NCI-H748 treated with DMSO at 0.1 percent for 48 hours (cell line): ENCODE measurements at places on chromosomes 2 and 18.

GRCh38 chr2:149050188-149050587 lies 11.7 kb downstream of the LYPD6B start:
- no peak for DNase-seq

DNA sequence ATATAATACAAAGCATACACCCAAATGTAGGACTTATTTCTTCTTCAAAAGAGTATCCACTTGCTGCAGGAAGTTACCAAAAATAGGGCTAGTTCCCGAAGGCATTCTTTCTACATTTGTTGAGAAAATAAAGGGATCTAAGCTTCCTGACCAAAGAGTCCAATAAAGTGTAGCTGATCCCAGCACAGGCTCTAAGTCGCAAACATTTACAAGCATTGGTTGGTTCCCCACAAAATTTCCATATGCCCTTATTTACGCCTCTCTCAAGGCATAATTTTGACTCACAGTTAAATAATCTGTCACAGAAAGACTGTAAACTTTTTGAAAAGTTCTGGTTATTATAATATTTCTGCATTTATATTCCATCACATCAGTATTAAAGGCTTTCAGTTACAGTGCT lies 1520.1 kb upstream of the ZEB2 start:
- no peak for DNase-seq

DNA sequence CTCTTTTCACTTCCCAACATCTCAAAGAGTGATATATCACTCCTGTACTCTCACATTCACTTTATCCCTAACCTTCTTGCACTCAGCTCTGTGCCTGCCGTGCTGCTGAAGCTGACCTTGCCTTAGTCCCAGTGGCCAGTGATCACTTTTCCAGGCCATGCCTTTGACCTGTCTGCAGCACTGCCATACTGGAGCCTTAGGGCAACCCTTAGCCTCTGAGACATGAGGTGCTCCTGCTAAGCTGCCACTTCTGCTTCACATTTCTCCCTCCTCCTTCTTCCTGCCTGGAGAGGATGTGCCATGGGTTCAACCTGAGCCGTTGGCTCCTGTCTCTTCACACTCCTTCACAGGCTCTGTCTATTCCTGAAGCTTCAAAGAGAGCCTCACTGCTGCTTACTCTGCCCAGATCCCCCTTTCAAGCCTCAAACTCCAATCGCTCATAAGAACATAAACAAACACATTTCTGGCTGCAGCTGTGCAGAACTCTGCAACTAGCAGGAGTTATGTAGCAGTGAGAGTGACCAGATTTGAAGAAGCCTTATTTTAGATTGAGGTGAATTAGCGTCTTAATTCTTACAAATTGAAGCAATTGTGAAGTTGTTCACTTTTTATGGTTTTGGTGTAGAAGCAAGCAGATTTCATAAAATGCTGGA lies 716.2 kb upstream of the FANCL start:
- no peak for DNase-seq

- DNase-seq = no peak
Observed at GRCh38 chr2:123303731-123304130, 721.4 kb upstream of the CNTNAP5 start.

GRCh38 chr2:231458368-231458767 lies 5.9 kb downstream of the NCL start:
- DNase-seq = no peak

DNA sequence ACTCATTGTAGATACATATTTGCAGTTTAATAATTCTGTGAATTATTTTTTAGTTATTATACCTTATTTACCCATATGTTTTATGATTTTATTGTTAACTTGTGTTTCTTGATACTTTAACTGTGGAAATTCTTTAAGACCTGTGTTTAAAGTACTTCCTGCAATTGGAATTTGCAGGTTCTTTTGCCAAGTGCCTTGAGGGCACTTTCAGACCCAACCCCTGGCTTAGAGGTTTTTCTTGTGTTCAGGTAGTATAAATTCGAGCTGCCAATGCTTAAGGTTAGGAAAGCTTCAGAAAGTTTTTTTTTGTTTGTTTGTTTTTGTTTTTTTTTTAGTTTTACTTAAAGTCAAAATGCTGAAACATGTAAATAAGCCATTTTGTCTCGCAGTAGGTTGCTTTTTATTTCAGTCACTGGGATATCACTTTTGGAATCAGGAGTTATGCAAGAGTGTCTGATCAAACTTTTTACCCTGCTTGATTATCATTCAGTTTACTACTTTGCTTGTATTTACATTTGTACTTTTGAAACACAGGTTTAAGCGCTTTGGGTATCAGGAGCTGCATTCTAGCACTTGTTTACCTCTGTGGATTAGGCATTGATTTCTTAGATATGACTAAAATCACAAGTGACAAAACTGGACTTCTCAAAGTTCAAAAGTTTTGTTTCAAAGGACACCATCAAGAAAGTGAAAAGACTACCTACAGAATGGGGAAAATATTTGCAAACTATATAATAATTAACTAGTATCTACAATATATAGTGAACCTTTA lies 31.8 kb downstream of the TDRD15 start:
- DNase-seq = no peak

GRCh38 chr2:190986221-190986953 lies 27.6 kb downstream of the STAT1 start:
- DNase-seq = no peak

GRCh38 chr2:239086325-239087020 lies 238.6 kb downstream of the TWIST2 start:
- no peak for DNase-seq

GRCh38 chr18:54555286-54555685 lies 35.8 kb upstream of the DYNAP start:
- no peak for DNase-seq

DNA sequence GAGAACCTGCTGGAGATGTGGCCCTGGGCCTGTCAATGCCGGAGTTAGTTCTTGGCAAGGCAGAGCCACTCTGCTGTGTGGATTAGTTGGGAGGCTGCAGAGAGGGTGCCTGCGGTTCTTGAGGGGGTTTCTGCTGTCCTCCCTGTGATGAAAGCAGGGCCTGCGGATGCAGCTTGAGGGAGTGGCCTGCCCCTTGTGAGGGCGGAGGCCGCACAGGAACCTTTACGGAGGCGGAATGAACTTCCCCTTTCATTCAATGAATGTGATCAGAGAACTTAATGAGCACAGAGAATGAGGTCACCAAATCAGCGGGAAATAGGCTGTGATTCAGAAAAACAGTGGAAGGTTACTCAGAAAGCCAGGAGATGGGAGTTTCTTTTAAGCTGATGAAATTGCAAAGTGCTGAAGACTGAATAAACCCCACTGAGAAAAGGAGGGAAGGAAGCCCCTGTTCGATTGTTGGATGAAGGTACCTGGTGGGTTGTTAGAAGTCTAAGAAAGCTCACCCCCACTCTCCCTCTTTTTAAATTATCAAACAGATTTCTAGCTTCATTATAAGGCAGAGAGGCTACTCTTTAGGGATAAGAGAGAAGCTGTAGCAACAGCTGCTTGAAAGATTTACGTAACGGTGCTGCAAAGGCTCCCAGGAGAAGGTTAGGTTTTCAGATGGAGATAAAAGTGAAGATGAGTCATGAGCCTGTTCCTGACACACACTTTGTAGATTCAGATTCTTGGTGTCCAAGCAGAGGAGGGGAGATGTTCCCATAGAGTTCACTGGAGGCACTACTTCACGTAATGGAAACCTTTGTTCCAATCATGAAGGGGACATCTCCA lies 47.4 kb downstream of the VWA3B start:
- no peak for DNase-seq

DNA sequence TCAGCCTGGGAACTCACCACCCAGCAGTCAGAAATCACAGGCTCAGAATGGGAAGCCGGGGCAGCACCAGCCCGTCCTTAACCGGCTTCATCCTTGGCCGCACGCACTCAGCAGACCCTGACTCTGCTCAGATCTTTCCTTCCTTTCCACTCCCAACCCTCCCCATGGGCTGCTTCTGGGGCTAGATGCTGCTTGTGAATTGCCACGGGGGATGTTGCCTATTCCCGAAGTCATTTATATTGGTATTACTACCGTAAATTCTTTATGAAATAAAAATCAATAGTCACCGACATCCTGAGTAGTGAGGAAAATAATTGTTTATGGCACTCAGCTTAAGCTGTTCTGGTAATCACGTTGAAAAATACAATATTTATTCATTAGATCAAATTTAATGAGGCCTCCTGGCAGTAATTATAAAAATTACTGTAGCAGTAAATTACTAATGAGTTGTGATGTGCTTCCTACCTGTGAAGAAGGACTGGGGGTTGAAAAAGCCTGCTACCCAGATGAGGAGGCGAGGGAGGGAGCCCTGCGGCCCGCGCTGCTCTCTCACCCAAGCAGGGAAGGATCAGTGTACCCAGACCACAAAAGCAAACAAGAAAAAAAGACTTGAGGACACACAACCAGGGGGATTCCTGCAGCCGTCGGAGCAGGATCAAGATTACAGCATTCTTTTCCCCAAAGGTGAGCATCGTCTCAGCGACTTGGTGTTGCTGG lies 31.5 kb downstream of the CDCA7 start:
- DNase-seq = no peak

GRCh38 chr2:118902266-118903028 lies 39.5 kb upstream of the MARCO start:
- no peak for DNase-seq

DNA sequence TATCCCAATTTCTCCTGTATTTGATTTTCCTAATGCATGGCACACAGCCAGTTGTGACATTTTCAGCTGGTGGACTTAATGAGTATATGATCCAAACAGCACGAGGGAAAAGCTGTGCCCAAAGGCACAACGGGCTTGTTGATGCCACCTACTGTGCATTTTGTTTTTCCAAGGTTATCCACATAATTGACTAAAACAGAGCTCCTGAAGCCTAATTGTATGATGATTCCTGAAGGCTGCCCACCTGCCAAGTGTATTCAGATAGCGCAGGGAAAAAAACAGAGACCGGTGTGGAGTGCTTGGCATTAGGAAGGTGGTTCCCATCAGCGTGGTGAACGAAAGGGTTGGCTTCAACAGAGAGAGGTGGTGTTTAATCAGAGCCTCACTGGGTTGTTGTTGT lies 14.9 kb downstream of the RBMS1 start:
- peak; percentile 97 for DNase-seq

DNA sequence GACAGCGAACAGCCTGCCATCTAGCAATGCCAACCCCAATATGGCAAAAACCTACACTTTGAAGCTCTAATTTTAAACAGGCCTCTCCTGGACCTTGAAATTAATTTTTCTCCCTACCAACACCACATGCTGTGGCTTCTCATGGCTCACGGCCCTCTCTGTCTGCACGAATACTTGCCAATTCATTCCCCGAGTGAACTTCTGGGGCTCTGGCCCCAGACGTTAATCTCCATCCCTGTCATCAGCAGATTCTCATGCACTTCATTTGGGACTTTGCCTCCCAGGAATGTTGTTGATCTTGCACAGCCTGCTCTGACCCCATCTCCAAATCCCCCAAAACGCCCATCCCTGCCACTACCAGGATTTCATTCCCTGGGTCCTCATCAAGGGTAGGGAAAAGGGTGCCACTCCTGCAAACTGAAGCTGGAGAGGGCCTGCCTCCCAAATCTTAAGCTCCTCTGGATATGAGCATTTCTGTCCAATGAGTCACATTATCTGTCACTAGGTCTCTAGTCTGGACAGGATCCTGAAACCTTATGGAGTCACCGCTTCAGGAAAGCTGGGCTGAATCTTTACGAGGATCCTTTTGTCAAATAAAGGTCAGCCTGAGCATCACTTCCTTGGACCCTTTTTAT lies 10.4 kb downstream of the FIGLA start:
- DNase-seq = no peak

- no peak for DNase-seq
Observed at GRCh38 chr18:26286008-26286407, 59.8 kb downstream of the TAF4B start.

- DNase-seq = no peak
Observed at GRCh38 chr18:49206717-49207116, 253.7 kb downstream of the DYM start.

GRCh38 chr2:111121828-111122630 lies 1.3 kb downstream of the BCL2L11 start:
- peak; percentile 56 for DNase-seq

- DNase-seq = no peak
Observed at GRCh38 chr2:238710032-238710735, 137.7 kb upstream of the TWIST2 start.

GRCh38 chr2:108412995-108413710 lies 35.4 kb downstream of the SULT1C4 start:
- DNase-seq = no peak

DNA sequence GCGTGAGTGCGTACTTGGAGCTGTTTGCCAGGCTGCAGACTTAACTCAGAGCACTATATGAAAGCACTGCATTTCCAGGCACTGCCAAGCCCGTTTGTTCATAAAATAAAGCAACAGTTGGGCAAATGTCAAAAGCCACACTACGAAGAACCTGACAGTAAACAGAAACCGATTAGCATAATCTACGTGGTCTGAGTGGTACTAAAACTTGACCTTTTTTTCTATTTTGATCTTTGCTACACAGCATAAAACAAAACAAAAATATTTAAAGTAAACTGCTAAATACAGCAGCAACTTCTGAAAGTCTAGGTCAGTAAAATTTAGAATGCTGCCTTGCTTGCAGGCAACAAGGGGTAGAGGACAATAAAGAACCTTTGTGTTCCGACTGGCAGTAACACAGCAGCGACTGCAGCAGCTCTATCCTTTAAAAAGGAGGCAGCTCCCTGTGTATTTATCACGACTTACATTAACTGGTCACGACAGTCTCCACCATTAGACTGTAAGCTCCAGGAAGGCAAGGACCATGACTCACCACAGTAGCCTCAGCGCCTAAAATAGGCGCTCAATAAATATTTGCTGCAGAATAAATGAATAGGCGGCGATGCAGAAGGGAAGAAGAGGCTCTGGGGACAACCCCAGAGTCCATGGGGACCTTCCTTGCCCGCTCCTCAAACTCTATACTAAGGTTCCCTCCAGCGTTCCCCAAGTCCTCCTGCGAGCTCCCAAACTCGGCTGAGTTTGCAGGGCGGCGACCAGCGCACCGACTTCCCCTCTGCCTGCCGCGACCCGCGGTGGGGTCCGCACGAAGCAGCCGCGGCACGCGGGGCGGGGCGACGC lies 902 bp downstream of the SS18 start:
- peak; percentile 57 for DNase-seq

GRCh38 chr2:28406-28975 lies 17.8 kb downstream of the FAM110C start:
- DNase-seq = no peak

- DNase-seq = no peak
Observed at GRCh38 chr2:112915300-112916144, 4.6 kb downstream of the IL37 start.

DNA sequence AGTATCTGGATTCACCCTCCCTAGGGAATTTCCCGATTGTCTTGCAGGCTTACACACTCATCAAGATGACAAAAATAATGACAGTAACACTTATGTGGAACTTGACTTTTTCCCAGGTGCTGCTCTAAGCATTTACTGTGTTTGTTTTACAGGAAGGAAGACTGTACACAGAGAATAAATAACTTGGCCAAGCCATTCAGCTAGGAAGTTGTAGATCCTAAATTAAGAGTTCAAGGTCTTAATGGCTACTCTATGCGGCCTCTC lies 549 bp upstream of the DPP4 start:
- DNase-seq = no peak

DNA sequence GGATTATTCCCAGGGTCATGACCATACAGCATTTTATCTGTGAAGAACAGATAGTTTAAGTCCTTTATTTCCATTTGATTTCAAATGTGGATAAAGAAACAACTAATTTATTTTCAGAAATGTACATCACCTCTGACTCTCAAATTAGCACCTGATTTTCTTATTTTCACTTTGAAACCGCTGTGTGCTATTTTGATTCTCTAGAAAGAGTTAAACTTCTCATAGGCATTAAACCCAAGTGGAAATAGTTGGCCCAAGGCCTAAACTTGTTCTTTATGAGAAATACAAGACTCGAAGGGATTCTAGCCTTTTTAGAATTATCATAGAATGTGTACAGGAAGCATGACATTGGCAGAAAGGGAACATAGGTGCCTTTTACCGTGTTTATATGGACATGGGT lies 41.5 kb upstream of the LTBP1 start:
- no peak for DNase-seq
